ENCODE measurements at places on chromosomes 2 and 18.

- DNase-seq: no peak
Measured at GRCh38 chr2:240871071-240871958, 2.7 kb downstream of the AGXT start.

GRCh38 chr2:235416858-235417499 is 76.9 kb upstream of the AGAP1 start:
- DNase-seq: no peak

DNA sequence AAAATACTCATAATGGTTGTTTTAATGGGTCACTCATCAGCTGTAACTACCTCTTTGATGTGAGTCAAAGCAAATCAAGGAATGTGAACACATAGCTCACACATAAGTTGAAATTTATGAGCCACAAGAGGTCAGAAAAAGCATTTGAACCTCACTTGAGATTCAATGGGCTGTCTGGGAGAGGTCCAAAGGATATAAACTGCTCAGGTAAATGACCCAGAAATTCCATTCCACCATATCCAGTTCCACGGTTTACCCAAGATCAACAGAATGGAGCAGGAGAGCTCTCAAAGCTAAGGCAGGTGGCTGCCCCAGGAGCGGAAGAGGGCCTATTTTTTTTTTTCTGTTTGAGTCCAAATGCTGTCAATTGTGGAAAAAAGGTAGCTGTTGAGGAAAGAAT is 464.1 kb downstream of the TNS1 start:
- DNase-seq: no peak

DNA sequence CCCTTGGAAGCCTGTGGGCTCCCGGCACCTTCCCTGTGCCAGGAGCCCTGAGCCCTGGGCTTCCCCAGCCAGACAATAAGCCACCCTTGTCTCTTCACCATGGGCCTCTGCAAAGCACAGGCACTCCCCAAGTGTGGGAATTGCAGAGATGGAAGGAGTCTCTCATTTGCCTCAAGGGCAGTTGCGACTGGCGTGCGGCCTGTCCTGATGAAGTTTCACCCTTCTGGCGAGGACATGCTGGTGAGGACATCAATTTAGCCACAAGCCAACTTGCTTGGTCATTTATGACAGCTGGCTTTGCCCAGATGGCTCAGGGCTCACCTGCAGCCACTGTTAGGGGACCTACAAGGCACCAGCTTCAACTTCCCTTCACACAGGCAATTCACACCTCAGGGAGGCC is 180.2 kb downstream of the ANAPC1 start:
- DNase-seq: no peak

DNA sequence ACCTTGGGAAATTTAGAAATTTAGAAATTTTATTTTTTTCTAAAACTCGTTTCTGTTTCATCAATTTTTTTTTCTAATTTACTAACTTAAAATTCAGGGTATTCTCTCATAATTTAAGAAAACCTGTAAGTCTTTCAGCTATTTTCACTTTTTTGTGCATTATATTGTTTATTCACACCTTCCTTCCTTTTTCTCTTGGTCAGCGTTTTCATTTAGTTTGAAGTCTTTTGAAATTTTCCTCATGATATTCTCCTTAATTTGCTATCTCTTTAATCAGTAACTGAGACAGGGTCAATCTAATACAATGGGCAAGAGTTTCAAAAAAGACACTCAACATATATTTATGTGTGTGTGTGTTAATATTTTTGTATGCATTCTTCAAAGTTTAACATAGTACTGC is 50.5 kb upstream of the MSTN start:
- no peak for DNase-seq

- peak; percentile 25 for DNase-seq
Measured at GRCh38 chr2:202034249-202035088, 814 bp downstream of the FZD7 start.

GRCh38 chr18:80046961-80047541 is 12.8 kb downstream of the RBFA start:
- no peak for DNase-seq

GRCh38 chr2:224083638-224084037 is 44.6 kb upstream of the SERPINE2 start:
- DNase-seq: no peak

- no peak for DNase-seq
Measured at GRCh38 chr18:50726960-50727589, 92.7 kb downstream of the MRO start.

DNA sequence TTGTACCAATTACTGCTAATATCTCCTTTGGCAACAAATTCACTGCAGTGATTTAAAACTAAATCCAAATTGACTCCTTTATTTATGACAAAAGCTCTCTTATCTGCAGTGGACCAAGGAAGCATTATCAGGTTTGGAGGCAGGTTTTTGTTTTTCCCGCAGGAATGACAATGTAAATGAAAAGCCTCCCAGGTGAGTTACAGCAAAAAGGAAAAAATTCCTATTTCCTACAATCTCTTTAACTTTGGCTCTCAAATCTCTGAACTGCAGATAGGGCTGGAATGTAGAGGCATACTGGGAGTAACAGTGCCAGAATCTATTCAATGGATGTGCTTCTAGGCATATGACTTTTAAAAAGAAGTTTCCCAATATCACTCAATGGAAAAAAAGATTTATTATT is 28.9 kb upstream of the LRP2 start:
- no peak for DNase-seq

- DNase-seq: no peak
Measured at GRCh38 chr2:26744953-26745352, 19.1 kb upstream of the SLC35F6 start.

- DNase-seq: no peak
Measured at GRCh38 chr2:27772804-27773203, 1.3 kb downstream of the MRPL33 start.

DNA sequence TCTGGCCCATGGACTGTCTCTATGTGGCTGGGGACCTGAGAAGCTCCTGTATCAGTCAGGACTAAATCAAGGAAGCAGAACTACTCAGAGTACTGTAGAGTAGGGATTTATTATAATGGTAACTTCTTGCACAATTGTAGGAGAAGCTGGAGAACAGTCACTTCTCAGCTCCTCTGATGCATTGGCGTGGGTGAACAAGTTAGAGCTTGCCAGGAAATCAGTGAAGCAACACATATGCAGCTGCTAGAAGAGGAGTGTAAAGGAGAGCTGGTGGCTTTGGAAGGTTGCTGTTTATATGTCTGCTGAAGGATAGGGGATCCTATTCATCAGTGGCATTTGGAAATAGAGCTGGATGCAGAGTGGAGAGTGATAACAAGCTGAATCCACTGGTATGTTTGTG is 215.5 kb upstream of the CWC22 start:
- no peak for DNase-seq

- no peak for DNase-seq
Measured at GRCh38 chr2:166157578-166157977, 29.8 kb upstream of the SCN1A start.

- no peak for DNase-seq
Measured at GRCh38 chr2:65339648-65340047, 92.8 kb downstream of the SPRED2 start.
